ENCODE measurements at places on chromosomes 6 and 20.

DNA sequence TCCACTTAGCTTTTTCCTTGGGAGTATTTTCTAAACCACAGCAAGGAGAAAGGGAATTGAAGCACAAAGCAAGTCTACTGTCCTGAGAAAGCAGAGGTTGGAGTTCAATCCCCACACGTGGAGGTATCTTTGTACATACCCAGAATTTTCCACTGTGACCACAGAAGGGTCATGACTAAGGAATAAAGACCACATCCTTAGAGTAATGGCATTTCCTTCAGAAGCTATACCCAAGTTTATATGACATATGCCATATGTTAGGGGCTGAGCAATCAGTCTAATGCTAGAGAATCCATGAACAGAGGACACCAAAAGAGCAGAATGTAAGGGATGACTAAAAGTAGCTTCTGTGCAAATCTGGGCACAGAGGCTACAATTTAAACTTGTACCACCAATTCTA is 46.4 kb downstream of the ATG5 start:
- no peak for DNase-seq

DNA sequence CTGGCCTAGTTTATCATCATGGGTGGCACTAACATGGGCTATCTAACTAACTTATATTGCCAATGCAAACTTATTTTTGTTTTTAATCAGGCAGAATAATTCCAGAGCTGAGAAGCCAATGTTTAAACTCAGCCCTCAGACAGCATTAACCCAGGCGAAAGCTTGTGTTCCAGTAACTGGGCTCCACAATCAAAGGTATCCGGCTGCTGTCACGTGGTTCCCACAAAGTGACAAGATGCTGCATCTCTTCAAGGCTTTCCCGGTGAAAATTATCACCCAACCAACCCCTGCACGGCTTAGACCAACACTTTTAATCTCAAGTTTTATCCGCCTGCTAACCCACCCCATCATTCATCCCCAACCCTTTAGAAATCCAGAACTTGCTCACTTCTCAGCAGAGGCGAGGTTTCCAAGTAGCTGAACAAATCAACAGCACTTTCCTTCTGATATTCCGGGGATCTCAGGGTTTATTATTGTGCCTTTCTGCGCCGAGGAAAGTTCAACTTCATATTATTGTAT is 885 bp downstream of the MTCL3 start:
- peak; percentile 62 for DNase-seq

GRCh38 chr6:2104524-2104880 is 140.9 kb downstream of the GMDS start:
- DNase-seq, result no peak

GRCh38 chr20:17419479-17420041 is 111.6 kb downstream of the BFSP1 start:
- DNase-seq, result no peak

DNA sequence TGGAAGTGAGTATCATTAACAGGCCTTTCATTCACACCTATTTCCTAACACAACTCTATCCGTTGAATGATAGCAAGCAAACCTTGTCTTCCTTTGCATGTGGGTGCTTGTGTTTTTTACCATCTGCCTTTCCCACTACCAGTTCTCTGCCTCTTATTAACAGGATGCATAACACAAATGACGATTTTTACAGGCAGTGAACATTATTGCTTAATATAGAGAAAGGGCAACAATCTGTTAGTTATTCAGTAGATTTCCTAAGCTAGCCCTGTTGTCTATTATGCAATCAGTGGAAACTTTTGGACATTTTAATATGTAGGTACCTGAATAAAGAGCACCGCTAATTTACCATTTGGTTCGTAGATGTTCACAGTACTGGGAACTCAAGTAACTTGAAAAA is 348.8 kb upstream of the PLCB4 start:
- no peak for DNase-seq

DNA sequence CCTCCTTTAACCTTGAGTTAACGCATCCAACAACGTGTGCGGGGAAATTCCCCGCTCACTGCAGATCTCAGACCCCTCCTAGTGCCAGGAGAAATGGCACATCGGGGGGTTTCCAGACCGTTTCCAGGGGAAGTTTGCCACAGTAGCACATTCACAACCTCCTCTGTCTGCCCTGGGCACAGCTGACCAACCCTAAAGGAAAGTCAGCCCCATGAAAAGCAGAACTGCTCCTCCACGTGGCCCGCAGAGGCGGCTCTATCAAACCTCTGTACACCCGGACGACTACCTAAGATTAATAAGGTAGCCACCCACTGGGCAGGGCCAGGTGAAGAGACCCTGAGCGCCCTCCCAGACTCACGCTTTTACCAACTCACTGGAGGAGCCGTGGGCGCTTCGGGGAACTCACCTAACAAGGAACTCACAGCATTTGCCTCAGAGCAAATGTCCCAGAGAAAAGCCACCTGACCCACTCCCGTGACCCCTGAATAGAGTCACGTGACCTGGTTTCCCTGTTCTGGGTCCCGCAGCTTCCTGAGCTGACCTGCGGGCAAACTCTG is 93.1 kb downstream of the PRND start:
- no peak for DNase-seq

- DNase-seq, result no peak
Observed at GRCh38 chr20:49775229-49775693, 37.4 kb upstream of the SLC9A8 start.

DNA sequence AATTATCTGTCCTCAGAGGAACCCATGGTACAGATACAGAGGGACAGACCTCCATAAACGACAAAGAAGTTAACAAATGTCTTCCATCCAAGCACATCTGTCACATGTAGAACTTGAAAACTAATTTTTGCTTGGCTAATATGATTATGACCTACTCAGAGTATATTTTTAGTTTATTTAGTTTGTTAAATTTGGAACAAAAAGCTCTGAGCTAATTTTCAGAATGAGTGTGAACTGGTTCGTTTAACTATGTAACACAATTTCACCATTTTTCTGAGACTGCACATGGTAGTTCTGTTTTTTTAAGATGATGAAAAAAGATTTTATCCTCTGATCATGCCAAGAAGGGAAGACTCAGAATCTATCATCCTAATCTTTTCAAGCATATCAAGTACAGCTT is 34.4 kb upstream of the PREP start:
- no peak for DNase-seq

DNA sequence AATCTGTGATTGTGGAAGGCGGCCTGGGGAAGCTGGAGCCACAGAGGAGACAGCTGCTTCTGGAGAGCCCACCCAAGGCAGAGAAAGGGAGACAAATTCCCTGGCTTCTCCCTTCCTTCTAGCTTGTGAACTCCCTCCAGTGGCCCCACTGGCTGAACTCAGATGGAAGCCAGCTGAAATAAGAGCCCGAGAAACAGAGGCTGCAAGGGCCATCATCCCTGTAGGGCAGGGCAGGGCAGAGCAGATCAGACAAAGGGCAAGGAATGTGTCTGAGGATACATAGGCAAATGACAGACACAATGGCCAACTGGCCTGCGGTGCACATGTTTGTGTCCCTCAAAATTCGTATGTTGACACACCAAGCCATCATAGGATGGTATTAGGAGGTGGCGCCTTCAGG is 25.3 kb downstream of the MDFI start:
- no peak for DNase-seq

- DNase-seq, result no peak
Observed at GRCh38 chr20:52240802-52241201, 49.2 kb upstream of the ZFP64 start.

- no peak for DNase-seq
Observed at GRCh38 chr6:125154761-125155135, 1.2 kb downstream of the TPD52L1 start.

DNA sequence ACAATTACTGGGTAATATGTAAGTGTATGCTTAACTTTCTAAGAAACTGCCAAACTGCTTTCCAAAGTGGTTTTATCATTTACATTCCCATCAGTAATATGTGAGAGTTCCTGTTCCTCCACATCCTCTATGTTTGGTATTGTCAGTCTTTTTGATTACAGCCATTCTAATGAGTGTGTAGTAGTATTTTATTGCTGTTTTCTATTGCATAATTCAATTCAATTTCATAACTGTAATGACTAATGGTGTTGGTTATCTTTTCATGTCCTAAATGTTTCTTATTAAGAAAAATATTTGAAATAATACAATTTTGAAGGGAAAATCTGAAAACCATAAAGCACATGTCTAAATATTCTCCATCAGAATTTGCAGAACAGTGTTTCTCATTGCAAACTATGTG is 119.3 kb downstream of the MAP3K7 start:
- no peak for DNase-seq

DNA sequence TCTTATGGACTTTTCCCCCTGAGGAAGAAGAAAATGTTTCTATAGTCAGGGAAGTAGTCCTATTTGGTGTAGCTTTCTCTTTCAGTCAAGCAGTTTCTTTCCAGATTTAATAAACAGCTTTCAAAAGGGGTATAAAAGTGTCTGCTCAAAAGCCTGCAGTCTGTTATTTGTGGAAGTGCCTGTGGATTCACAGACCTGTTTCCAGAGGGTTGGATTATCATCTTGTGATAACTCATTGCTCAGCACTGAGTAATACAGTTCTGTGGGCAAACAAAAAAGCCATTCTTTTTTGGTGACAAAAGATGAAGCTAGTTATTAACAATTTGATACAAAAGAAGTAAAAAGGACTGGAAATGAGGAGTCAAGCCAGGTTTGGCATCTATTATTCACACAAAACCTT is 358.2 kb upstream of the ID4 start:
- DNase-seq, result no peak

- no peak for DNase-seq
Observed at GRCh38 chr20:32445539-32446273, 87.6 kb downstream of the ASXL1 start.

DNA sequence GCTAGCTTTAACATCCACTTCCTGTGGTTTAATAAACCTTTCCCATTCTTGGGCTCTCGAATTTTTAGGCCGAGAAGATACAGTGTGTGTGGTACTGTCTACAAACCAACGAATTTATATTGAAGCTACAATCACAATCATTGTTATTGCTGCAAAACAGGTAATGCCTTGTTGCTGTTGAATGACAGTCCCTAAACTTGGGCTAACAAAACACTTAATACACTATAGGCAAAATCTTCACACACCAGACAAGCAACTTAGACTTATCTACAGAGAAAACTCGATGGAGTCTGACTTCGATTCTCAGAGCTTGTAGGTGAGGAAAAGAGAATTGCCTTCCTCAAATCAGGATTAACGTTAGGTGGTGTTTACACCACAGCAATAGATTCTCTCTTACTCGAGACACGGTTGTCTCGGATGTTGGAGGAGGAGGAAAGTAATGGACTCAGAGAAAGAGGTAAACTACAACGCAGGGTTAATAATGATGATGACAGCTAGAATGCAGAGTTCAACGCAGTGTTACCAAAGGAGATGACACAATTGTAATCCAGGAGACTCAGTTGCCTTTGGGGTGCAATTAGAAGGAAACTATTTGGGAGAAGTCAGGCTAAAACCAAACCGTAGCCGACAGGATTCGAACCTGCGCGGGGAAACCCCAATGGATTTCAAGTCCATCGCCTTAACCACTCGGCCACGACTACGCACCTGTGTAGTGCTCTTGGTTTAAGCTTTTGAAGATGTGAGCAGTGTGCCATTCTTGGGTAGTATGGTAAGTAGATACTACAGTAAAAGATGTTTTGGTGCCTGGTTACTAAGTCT is 32.5 kb upstream of the ZNF184 start:
- peak; percentile 76 for DNase-seq

DNA sequence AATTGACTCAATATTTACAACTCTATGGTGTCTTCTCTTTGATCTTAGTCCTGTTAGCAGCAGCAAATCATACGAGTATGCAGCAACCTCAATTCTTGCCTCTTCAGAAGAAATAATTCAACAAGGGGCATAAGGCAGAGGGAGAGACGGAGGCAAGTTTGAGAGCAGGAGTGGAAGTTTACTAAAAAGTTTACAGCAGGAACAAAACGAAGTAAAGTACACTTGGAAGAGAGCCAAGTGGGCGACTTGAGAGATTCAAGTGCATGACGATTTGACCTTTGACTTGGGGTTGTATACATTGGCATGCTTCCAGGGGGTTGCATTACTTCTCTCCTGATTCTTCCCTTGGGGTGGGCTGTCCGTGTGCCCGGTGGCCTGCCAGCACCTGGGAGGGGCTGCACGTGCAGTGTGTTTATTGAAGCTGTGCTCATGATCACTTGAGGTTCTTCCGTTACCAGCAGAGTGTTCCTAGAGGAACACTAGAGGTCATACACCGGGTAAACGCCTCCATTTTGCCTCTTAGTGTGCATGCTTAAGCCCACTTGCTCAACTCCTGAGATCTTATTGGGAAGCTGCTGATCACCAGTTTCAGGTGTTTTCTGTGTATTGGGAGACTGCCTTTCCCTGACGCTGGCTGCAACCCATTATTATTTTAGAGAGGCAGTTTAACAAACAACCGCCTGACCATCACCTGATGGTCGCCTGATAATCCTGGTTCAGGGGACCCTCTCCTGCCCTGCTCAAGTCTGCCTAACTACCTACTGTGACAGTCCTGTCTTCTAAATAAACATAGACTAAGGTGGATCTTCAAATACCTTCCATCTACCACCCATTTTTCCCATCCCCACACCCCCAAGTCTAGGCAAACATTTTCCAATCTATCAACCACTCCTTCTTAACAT is 172.4 kb upstream of the MYLIP start:
- peak; percentile 3 for DNase-seq

- DNase-seq, result no peak
Observed at GRCh38 chr20:19626896-19627295, 131.2 kb upstream of the RIN2 start.

Data from NCI-H1105 (cell line).